ENCODE measurements at places on chromosomes 7 and 10. TPM values are rescaled to one million over a fixed set of nuclear protein-coding genes. Genes with fewer than 3 reads are reported as not detected.

The COA1 gene
- 149 TPM for total RNA-seq

The TSPAN33 gene
- 46.8 TPM for total RNA-seq

The ZP3 gene
- total RNA-seq = 4.3 TPM

The OPN4 gene
- total RNA-seq = not detected

The PKD2L1 gene
- total RNA-seq = not detected

The NANOS1 gene
- 7.8 TPM for total RNA-seq

All from GM23338 (cell line).